Naive thymus-derived CD8-positive, alpha-beta T cell (primary cell): ENCODE measurements at places on chromosomes 12 and 14.

GRCh38 chr12:42284157-42284556 lies 41.7 kb downstream of the ZCRB1 start:
- DNase-seq: no peak

GRCh38 chr12:19886639-19887064 lies 447.4 kb downstream of the AEBP2 start:
- DNase-seq: no peak

GRCh38 chr12:111430433-111431353 lies 25.0 kb downstream of the SH2B3 start:
- DNase-seq: peak; percentile 67

- DNase-seq: no peak
These were observed 187.9 kb downstream of the ETV6 start for GRCh38 chr12:11837216-11837934.

- DNase-seq: no peak
These were observed 623.1 kb upstream of the LRFN5 start for GRCh38 chr14:40983604-40984003.

DNA sequence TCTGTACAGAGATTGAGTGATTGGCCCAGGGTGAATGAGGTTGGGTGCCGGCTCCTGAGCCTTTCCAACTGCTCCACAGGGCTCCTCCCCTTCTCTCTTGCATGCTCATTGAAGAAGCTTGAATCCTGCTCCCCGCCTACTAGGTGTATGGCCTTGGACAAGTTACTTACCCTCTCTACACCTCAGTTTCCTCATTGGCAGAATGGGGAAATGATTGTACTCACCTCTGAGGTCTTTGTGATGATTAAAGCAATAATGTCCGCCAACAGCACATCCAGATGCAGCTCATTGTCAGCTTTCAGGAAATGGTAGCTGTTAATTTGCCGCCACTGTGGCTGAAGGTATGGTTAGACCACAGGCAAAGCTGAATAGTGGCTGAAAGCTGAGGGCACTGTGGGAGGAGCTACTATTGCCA lies 174.1 kb downstream of the CRADD start:
- no peak for DNase-seq

DNA sequence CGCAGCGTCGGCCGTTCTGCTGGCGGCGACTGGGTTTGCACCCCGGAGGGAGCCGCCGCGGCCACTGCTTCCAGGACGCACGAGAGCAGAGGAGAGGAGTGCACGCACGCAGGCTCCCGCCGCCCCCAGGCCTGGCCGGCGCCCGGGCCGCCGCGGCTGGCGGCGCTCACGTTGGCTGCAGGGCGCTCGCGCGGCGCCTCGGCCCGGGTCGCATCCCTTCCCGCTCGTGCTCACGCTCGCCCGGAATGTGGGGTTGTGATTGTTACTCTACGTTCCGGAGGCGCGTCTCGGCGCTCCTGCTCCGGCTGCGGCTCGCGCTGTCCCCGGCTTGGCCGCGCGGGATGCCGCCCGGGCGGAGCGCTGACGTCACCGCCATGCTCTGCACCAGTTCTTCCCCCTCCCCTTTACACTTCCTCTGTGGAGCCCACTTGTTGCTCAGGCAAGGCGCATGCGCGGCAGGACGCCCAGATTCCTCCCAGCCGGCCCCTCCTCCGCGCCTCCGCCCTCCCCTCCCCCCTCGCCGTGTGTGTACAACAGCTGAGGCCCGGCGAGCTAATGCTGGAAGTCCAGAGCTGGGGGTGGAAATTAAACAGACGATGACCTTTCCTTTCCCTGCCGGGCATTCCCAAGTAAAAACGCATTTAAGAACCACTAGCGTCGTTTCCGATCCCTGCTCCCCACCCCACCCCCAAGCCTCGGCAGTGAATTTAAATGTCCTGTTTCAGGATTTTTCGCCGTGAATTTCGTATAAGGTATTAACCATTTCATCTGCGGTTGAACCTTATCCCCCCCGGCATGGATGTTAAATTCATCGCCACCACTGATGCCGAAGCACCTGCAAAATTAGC lies at the start of gene IRF2BPL:
Gene IRF2BPL (minus strand): TSS at position 325 of the 848 bp plus-strand sequence. CDS start 916 bp downstream, outside the sequence.
- DNase-seq: peak; percentile 91

DNA sequence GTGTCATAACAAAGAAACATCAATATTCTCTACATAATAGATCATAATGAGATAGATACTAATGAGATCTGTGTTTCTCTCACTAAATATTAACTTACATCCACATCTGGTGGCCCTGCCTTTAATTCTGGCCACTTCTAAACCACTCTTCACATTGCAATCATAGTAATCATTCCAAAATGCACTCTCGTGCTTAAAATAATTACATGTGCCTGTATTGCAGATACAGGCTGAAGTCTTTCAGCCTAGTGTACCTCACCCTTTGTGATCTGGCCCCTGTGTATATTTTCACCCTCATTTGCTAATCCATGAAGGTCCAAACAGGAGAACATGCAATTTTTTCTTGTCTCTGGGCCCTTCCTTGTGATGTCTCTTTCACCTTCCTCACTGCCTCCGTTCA lies 108.0 kb downstream of the LIN7A start:
- DNase-seq: no peak

- no peak for DNase-seq
These were observed 37.5 kb upstream of the SLC2A3 start for GRCh38 chr12:7973457-7973825.

DNA sequence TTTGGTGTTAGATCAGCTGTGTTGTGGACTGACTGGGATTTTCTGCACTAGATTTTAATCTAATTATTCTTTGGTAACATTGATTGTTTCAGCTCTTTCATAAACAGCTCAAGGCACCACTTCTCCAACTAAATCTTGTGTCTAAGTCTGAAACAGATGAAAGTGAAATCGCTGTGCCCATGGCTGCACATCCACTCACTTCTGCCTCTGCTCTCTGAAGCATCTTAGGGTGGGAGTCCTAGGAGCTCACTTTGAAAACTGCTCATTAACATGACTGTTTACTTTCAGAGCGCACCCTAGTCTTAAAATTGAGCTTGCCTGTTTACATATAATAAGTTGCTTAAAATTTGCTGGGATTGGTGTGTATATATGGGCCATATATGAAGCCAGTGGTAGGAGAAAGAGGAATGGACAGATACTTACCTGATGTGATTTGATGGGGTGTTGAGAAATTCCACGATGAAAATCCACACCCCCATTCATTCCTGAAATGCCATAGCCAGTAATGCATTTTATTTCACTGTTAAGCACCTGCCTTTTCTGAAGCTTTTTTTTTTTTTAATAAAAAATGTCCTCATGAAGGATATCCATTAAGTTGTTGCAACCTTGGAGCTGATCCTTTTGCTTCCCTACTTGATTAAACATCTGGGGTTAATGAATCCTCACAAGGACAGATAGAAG lies 52.8 kb downstream of the PPFIBP1 start:
- no peak for DNase-seq

GRCh38 chr14:100564512-100564911 lies 22.7 kb downstream of the BEGAIN start:
- no peak for DNase-seq

GRCh38 chr14:24783791-24784190 lies 149.8 kb upstream of the GZMB start:
- DNase-seq: no peak

DNA sequence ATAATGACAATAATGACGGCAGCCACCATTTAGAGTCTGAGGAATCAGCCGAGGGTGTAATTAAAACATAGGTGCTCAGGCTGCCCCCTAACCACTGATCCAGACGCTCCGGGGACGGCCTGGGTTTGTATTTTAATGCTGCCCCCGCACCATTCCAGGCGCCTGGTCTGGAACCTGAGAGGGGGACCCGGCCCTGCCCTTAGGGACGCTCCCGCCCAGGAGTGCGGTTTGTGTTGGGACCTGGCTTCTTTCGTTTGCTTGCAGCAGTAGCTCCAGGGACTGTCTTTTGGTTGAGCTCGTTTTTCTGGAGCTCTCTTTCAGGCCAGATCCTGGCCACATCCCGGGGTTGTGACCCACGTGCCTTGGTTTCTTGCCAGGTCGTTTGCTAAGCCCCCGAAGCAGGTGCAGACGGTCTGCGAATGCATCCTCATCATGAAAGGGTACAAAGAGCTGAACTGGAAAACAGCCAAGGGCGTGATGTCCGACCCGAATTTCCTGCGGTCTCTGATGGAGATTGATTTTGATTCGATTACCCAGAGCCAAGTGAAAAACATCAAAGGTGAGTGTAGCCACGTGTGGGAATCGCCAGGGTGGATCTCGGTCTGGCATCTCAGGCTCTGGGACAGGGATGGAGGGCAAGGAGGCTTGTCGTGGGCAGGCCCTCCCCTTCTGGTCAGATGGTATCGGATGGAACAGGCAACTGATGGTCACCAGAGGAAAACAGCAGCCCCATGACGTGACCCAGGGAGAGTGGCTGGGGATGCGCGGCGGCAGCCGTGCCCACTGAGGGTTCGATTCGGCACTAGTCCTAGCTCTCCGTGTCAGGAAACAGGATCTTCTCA lies 63.5 kb downstream of the CCDC92 start:
- DNase-seq: no peak

- no peak for DNase-seq
These were observed 12.1 kb downstream of the SYNE3 start for GRCh38 chr14:95504135-95505029.

GRCh38 chr14:54653712-54654469 lies 87.0 kb downstream of the SAMD4A start:
- no peak for DNase-seq

GRCh38 chr12:45183246-45183645 lies 32.6 kb upstream of the ANO6 start:
- DNase-seq: no peak

- peak; percentile 4 for DNase-seq
These were observed 7.3 kb downstream of the AKT1 start for GRCh38 chr14:104788161-104788818.

GRCh38 chr12:57367121-57367520 lies 63.7 kb downstream of the R3HDM2 start:
- no peak for DNase-seq

- DNase-seq: no peak
These were observed 16.3 kb downstream of the RTRAF start for GRCh38 chr14:52005625-52006024.
